ENCODE measurements at places on chromosomes 7 and 10.

GRCh38 chr10:119596537-119597404 lies at the start of gene TIAL1:
Gene TIAL1, minus strand, starts transcription at chr10:119596964. Its CDS starts 499 bp downstream, at chr10:119596465.
- DNase-seq: peak; percentile 99

DNA sequence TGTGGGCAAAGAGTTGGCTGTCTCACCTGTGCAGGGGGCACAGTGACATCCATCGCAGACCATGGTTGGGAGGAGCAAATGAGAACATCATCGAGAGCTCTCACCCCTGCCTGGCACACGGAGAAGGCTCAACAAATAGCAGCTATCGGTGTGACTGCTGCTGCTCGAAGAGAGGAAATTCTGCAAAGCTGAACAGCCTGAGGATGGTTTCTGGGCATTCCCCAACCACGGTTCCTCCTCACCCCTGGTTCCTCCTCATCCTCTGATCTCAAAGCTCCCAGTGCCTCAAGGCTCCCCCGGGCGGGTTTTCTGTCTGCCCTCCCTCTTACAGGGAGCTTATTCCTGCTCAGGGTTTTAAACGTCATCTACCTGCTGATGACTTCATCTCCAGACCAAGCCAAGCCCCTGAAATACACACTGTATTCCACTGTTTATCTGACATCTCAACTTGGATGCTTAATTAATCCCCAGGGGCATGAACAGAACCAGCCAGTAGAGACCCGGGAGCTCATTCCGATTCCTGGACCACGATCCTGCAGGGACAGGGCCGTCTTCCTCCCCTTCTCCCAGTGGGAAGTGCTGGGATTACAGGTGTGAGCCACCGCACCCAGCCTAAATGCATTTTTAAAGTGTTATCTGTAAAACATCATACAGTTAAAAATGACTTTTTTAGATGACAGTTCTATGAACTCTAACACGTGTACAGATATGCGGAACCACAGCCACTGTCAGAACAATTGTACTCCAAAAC lies 19.5 kb upstream of the NOM1 start:
- DNase-seq: no peak

DNA sequence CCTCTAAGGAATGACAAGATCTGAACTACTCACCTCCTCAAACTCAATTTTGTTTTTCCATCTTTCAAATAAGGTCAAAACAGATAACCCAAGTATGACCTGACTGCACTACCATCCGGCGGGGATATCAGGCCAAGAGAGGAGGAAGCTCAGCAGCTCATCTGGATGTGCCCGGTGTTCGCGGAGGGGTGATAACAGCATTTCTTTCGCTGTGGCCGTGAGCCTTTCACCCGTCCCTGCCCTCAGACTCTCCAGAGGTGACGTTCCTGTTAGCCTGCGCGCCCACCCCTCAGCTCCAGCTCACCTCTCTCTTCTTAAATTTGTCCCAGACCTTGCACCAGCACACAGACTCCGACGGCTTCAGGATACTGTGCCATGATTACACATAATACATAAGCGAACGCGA lies 526 bp downstream of the ZNF248 start:
- DNase-seq: no peak

DNA sequence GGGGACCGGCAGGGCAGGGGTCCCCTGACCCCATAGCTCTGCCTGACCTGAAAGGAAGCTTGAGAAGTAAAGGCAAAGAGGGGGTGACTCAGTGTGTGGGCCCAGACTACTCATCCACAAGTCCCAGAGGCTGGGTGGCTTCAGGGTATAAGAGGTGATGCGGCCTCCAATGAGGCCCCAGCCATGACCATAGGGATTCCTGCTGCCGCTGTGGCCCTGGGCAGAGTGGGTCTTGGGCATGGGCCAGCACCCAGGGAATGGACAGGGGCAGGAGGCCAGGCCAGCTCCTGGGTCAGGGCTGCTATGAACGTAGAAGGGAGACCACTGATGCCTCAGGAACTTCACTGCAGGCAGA lies 64.4 kb upstream of the EBF3 start:
- no peak for DNase-seq

- no peak for DNase-seq
These were observed 286.4 kb downstream of the WDR11 start for GRCh38 chr10:121137533-121137932.

- DNase-seq: no peak
These were observed 870 bp downstream of the ANK3 start for GRCh38 chr10:60388709-60389301.

DNA sequence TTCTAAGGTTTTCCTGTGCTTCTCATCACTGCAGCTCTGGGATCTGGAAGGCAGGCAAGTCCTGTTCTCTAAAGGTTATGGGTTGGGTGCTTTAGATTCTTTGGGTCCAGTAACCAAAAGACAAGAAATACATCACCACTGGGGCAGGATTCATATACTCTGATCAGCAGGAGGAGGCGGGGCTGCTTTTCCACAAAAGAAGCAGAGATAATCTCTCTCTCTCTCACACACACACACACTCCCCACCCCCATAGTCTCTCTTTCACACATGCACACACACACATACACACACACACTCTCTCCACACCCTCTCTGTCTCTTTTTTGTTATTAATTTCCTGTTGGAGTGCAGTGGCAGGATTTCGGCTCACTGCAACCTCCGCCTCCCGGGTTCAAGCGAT lies 13.0 kb upstream of the ACBD5 start:
- no peak for DNase-seq

GRCh38 chr7:30594048-30594539 lies 584 bp upstream of the GARS1 start:
- DNase-seq: no peak

DNA sequence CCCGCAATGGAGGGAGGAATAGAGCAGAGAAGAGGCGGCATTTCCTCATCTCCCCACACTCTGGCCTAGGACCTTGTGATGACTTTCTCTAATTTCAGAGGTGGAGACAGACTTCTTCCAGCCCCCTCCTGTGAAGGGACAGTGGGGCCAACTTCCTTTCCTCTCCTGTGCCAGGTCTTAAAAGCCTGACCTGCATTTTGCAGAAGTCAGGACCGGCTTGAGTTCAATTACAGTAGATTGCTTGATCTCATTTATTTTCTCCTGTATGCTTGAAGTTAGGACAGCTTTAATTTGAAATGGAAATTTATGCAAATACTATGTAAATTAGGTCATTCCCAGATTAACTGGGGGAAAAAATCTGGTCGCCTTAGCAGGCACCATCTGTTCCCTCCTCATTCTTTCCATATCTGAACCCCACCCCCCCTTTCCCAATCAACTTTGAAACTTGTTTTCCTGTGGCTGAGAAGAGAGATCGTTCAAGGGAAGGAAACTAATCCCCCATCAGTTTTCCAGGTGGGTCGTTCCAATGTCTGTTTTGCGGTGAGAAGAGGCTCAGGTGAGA lies 57.1 kb downstream of the SYPL1 start:
- DNase-seq: no peak

GRCh38 chr7:150931199-150931869 lies 46.8 kb downstream of the KCNH2 start:
- no peak for DNase-seq

DNA sequence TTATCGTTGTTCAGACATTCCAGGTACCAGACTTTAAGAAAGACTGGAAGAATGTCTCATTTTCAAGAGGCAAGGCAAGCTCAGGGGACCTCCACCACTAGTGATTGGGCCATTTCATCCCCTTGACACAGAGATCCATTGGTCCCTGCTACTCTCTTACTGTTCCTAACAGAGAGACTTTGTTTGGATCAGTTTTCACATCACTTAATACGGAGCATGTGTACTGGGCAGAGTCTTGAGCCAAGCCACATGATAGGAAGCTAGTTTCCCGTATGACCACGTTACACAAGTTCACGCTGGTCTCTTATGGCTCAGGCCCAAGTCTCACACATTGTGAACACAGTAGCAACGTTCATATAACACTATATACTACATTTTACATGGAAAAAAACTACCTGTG lies 269.9 kb downstream of the BAMBI start:
- DNase-seq: no peak

DNA sequence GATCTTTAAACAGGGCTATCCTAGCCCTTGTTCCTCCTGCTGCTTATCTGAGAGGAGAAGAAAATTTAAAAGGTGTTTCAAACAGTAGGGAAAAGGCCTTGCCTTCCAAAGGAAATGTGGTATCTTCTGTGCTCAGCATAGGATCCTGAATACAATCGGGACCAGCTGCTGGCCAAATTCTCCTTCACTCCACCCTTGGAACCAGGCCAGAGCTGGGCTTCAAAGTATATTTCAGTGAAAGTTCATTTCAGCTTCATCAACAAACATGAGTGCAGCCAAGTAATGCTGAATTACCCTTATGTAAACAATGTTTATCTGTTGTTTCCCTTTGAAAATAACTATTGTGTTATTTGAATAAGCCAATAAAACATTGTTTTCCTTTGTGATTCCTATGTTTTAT lies 146.5 kb upstream of the MEOX2 start:
- DNase-seq: no peak

DNA sequence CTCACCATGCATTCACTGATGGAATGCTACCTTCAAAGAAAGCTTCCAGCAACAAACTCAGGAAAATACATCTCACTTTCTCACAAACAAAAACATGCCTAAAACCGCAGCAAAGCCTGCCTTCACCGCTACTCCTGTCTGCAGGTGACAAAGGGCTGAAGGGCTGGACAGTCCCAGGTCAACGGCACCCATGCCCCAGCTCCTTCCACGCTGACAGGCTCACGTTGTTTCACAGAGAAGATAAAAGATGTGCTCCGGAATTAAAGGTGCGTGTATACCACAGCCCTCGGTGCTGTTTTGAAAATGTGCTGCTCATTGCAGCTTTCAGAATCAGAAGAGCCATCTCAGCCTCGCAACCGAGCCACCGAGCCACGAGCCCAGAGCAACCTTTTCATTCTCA lies 445.0 kb downstream of the PTPRN2 start:
- no peak for DNase-seq

GRCh38 chr7:108145401-108145800 lies 15.2 kb upstream of the LAMB4 start:
- no peak for DNase-seq

DNA sequence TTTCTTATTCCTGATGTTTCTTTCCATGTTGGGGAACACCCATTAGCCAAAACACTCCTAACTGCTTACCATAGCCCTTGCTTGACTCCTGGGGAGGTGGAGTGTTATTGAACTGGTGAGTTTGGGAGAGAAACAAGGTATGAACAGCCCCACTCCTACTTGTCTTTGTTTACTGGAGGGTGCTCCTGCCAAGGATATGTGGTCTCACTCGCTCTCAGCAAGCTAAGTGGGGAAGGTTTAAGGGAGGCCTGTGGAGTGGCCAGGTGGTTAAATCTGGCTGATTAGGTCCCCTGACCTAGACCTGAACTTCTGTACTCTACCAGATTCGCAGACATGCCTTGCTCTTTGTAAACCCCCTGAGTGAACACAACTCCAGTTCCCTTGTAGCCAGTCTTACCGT lies 300.1 kb downstream of the PTEN start:
- DNase-seq: no peak

DNA sequence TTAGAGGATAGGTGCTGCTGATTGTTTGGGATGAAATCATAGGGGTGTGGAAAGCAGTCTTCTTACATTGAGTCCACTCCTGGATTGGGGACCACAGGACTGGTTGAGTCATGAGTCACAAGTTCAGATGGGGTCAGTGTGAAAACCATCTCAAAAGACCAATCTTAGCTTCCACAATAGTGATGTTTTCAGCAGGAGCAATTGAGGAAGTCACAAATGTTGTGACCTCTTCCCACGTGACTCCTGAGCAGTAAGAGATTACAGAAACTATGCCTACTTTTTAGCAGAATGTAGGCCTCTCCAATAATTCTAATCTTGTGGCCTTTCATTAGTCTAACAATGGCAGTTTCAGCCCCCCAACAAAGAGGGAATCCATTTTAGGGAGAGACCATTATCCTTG lies 256.9 kb upstream of the CDC14C start:
- no peak for DNase-seq

GRCh38 chr10:20948686-20949327 lies 51.7 kb upstream of the NEBL start:
- no peak for DNase-seq

- no peak for DNase-seq
These were observed 183.4 kb downstream of the DNAJB6 start for GRCh38 chr7:157520249-157520648.

- no peak for DNase-seq
These were observed 72.3 kb upstream of the DNAJB12 start for GRCh38 chr10:72426986-72427385.

GRCh38 chr7:1674161-1675035 lies 4.3 kb downstream of the ELFN1 start:
- DNase-seq: no peak

DNA sequence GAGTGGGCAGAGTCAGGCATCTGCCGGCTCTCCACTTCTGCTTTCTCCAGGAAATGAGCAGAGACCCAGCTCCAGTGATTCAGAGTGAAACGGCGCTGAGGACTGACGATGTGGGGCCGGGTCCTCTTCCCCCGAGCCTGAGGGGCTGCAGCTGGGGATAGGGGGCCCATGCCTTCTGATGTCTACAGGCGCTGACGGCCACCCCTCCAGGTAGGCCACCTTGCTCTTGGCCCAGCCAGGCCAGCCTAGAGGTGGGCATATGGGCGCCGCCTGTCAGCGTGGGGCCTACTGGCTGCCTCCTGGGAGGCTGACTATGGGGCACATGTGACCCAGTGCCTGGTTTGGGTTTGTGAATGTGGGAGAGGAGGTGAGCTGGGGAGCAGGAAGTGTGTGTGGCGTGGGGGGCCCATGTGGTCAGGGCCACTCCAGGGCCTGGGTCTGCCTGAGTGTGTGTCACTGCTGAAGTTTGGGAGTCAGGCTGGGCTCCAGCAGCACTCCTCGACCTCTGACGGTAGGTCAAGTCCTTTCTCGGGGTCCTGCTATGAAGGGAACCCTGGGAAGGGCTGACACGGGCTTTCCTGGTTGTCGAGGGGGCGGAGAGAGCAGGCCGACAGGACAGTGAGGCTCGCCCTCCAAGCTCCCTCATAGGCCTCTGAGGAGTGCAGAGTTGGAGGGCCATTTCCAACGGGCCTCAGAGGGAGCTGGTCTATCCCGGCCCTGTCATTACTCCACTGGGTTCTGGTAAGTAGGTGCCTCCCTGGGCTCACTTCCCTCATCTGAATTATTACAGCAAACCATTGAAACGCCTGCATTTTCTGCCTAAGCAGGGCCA lies at the start of gene WDFY4:
TSS of gene WDFY4 (plus strand) at position 82 of the 832 bp plus-strand sequence. CDS start 24,860 bp downstream, outside the sequence.
- DNase-seq: no peak

GRCh38 chr10:61987951-61988379 lies 86.5 kb downstream of the ARID5B start:
- DNase-seq: no peak

DNA sequence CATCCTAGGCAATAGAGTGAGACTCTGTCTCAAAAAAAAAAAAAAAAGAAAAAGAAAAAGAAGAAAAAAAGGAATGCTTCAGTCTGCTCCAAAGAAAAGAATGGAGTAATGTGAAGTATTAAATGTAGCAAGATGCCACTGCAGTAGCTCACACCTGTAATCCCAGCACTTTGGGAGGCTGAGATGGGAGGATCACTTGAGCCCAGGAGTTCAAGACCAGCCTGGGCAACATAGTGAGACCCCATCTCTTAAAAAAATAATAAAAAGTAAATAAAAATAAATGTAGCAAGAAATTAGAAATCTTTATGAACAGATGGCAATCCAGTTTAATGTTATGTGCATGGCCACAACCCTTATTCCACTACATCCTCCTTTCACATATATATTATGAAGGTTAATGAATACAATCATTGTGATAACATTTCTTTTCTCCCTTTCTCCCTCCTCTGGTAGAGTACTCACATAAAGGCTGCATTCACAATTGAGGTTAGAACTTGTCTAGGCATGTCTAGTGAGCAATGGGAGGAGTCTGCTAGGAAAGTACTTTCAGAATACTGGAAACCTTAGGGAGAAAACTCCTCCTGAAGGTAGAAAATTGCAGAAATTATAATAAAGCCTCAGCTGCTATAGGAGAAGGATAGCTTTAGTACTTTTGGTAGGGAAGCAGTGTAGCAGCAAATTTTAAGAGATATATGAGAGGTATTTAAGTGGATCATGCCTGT lies 20.4 kb downstream of the KLLN start:
- peak; percentile 92 for DNase-seq

Data from mammary epithelial cell (primary cell).